ENCODE measurements at places on chromosomes 3 and 15.

- DNase-seq = no peak
Measured at GRCh38 chr15:98150084-98150483, 189.6 kb downstream of the ARRDC4 start.

GRCh38 chr3:169659820-169660674 is 3.5 kb downstream of the MECOM start:
- DNase-seq = no peak

DNA sequence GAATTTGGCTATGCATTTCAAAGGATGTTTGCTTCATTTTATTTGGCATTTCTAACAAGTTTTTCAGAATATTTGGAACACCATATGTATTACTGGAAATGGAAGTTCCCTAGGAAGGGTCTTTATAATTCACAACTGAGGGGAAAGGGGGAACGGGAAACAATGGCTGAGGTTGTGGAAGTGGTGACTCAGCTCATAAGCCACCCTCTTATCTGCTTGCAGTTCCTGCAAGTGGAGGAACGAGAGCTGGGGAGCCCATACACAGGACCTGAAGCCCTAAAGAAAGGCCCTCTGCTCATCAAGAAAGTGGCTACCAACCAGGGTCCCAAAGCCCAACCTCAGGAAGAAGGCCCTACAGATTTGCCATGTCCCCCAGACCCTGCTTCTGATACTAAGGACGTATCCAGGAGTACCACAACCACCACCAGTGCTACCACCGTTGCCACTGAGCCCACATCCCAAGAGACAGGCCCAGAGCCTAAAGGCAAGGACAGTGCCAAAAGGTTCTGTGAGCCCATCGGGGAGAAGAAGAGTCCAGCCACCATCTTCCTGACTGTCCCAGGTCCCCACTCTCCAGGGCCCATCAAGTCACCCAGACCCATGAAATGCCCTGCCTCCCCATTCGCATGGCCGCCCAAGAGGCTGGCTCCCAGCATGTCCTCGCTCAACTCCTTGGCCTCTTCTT is 37.9 kb downstream of the ESYT3 start:
- DNase-seq = no peak

GRCh38 chr3:193825617-193826016 is 232.6 kb downstream of the OPA1 start:
- DNase-seq = no peak

- no peak for DNase-seq
Measured at GRCh38 chr3:48024401-48024800, 8.2 kb upstream of the MAP4 start.

DNA sequence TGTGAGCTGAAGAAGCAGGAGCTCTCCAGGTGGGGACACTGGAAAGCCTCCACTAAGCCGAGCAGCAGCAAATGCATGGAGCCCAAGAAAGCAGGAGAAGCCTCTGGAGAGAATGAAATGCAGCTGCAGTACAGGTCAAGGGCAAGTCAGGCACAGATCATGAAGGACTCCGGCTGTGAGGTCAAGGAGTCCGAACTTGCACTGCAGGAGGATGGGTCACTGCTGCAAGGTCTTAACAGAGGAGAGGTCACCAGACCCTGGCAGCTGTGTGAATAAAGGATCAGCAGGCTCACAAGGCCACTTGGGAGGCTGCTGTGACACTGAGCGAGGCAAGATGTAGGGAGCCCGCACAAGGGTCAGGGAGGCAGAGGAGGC is 24.7 kb upstream of the SLC41A3 start:
- DNase-seq = no peak

- DNase-seq = no peak
Measured at GRCh38 chr3:197793247-197793646, 2.2 kb downstream of the LRCH3 start.
